ENCODE measurements at places on chromosomes 11 and 22. TPM values are rescaled to one million over a fixed set of nuclear protein-coding genes. Genes with fewer than 3 reads are reported as not detected.

DNA sequence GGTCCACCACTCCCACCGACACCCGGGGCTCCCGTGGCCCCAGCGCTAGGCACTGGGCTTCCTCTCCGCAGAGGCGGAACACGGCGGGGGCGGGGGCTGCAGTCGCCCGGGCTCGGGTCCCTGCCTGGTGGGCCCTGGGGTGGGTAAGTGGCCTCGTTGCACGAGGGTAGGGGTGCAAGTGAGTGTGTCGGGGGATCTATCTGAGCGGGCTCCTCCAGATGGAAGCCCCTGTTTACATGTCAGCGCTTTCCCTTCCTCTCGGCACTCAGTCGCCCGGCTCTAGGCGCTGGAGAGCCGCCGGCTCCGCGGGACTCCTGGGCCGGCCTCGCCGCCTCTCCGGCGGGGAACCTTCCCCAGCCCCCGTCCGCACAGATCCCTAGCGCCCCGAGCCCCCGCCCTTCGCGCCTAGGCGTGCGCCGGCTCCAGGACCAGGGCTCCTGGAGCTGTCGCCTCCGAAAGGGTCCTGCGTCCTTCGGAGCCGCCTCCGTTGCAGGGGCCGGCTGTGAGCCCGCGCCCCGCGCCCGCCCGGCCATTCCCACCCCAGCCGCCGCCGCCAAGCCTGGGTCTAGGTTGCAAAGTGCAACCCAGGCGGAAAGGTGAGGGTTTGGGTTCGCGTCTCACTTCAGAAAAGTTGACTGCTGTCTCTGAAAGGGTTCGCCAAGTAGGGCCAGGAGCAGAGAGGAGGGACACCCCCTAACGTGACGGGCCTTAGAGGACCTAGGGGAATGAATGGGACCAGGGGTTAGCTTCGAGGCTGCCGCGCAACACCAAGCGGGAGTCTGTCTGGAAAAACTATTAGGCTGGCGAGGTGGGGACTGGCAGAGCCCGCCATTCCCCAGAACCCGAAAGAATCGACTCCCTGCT lies 978 bp downstream of the FLI1 start:
- peak; percentile 66 for DNase-seq

GRCh38 chr22:40753114-40753513 lies 66.0 kb downstream of the SLC25A17 start:
- no peak for DNase-seq

DCDC1 gene
- total RNA-seq, result not detected

DNA sequence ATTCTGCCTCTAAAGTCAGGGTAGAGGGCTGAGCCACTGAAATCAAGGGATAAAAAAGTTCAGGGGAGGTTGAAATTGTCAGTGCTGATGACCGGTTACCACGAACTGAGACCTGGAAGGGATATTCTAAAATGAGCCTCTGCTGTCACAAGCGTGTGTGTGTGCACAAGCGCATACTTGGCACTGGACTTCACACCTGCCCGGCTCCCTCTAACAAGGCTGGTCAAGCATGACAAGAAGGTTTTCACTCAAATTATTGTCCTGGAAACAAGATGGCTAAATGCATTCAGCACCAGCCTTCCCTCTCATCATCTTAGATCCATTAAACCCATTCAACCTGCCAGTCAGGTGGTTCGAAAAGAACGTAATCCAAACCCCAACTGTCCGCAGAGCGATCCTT lies 54.8 kb upstream of the CECR2 start:
- no peak for DNase-seq

- no peak for DNase-seq
Measured at GRCh38 chr22:23218867-23219251, 38.5 kb downstream of the BCR start.

GRCh38 chr22:29604076-29604360 lies 585 bp downstream of the NF2 start:
- DNase-seq, result no peak

DNA sequence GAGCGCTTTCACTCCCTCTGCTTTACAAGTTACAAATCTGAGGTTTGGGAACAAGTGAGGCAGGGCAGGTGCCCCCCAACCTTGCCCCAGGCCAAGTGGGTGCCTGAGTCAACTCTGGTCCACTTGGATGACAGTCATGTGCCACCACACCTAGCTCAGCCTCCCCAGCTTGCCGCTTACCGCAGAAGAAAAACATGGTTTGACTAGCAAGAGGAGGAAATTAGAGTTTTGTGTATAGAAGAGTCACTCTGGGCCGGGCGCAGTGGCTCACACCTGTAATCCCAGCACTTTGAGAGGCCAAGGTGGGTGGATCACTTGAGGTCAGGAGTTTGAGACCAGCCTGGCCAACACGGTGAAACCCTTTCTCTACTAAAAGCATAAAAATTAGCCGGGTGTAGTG lies 27.7 kb upstream of the CHKA start:
- DNase-seq, result no peak

DNA sequence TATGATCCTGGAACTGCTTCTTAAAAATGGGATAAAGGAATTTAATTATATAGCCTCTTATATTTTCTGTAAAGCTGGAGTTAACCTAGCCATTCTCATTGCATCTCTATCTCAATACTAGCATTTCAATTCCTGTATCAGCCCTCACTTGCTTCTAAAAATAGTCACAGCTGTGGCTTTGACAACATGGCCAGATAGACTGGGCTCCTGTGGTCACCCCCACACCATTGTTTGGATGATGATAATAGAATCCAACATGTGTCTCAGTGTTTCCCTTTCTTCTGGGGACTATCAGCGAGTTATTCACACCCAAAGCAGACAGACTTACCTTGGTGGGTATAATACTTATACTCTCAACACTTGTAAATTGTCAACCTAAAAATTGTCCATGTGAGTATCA lies 6.9 kb downstream of the VWA5A start:
- no peak for DNase-seq

DNA sequence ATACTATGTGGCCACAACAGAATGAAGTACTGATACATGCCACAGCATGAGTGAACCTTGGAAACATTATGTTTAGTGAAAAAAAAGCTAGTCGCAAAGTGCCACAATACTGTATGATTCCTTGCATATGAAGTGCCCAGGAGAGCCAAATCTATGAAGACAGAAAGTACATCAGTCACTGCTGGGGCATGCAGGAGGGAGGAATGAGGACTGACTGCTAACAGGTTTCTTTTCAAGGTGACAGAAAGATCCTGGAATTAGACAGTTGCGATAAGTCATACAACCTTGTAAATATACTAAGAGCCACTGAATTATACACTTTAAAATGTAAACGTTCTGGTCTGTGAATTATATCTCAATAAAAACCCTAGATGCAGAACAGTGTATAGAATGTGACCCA lies 11.8 kb upstream of the C11orf91 start:
- no peak for DNase-seq

- DNase-seq, result no peak
Measured at GRCh38 chr22:29044657-29045176, 16.9 kb downstream of the C22orf31 start.

- no peak for DNase-seq
Measured at GRCh38 chr11:11579012-11579988, 42.5 kb downstream of the GALNT18 start.

DNA sequence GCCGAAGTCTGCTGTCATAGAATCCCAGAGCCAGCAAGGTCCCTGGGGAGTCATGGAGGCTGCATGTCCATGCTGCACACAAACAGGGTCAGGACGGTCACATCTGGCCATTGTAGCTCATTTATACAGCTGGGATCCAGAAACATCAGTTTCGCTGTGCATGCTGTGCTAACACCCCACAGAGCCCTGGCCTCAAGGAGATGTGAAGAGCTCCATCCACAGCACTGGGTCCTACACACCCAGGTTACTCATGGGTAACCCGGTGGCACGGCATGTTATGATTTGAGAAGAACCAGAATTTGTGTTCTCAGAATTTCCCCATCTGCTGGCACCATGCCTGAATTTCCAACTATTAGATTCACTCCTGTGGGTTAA lies 146.3 kb upstream of the ARHGAP20 start:
- DNase-seq, result no peak

- DNase-seq, result no peak
Measured at GRCh38 chr11:72354356-72355115, 79.8 kb downstream of the CLPB start.

DNA sequence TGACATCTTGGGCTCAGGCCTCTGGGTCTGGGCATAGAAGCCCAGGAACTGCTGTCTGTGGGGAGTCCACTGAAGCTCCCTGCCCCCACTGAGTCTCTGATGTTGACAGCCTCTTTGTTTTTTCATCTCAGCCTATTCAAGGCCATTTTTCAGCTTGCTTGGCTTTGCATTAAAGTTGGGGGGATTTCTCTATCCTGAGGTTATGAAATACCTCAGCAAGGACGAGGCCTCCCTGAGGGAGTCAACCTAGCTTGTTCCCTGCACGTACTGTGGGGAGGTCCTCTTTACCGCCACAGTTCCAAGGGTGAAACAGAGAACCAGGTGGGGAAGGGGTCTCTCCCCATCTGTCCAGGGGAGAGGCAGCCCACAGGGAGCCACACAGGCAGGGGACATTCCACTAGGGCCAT lies 8.4 kb downstream of the KCNQ1OT1 start:
- DNase-seq, result no peak

TRIM29 gene
- total RNA-seq, result not detected

GRCh38 chr11:35507688-35508087 lies 17.7 kb downstream of the PAMR1 start:
- no peak for DNase-seq

- DNase-seq, result no peak
Measured at GRCh38 chr11:74650498-74650897, 58.1 kb downstream of the POLD3 start.

DNA sequence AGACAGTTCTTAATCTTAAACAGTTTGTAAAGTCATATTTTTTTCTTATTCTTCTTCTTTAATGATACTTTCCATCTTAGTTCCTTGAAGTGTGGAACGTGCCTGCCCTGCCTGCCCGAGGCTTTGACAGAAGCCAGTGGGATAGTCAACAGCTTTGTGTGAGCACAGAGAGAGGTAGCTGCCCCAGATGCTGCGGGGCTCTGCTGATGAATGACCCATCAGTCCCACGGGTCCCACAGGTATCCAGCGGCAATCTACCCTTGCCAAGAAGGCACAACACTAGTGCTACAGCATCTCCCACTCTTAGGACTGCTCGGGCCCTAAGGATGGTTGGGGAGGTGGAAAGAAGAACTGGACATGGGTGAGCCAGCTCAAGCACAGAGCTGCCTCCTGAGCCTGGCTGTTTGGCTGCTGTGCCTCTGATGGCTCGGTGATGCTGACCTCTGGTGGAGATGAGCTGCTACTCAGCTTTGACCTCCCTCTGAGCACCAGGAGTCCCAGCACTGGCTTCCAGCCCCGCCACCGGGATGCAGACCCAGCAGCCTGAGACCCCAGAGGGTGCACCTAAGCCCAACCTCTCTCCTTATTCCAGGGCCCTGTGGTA lies 11.8 kb upstream of the APLNR start:
- DNase-seq, result no peak

GRCh38 chr22:50440544-50441249 lies 34.1 kb downstream of the SBF1 start:
- peak; percentile 34 for DNase-seq

GRCh38 chr11:95138448-95138847 lies 48.8 kb downstream of the ENDOD1 start:
- DNase-seq, result no peak

DNA sequence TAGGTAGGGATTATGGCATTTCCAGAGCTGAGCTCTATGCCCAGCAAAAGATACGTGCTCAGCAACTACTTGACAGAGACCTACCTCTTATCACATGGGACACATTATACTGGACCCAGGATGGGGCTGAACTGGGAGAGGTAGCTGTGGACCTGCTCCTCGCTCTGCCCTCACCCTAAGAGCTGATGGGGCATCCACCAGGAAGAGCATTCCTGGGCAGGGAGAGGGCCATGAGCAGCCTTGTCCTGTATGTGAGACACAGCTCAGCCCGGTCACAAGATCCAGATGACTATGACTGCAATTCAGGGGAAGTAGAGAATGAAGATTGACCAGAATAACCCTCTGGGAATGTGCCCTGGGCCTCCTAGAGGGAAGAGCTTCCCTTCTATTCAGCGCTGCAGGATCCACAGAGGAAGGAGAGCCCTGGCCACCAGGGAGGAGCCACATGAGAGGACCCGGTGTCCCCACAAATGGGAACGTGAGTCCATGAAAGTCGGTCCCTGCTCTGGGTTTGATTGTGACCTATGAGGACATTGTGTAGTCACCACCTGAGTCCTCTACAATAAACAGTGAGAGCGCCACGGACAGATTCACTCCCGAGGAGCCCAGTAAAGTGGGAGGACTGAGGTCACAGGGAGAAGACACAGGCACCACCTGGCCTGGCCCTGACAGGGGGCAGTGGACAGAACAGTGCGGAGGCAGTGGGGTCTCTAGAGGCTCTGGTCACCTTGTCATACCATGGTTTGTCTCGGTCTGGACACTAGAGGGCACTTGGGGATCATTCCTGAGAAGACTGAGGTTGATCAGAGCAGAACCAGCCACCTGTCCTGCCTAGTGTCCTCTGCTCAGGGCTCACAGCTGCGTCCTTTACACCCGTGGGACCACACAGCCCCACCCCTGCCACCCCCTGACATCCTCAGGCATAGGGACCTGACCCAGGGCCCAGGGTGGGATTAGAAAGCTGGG lies 99.5 kb downstream of the ZNF280B start:
- no peak for DNase-seq

- DNase-seq, result no peak
Measured at GRCh38 chr11:9028581-9028980, 24.8 kb upstream of the NRIP3 start.

DNA sequence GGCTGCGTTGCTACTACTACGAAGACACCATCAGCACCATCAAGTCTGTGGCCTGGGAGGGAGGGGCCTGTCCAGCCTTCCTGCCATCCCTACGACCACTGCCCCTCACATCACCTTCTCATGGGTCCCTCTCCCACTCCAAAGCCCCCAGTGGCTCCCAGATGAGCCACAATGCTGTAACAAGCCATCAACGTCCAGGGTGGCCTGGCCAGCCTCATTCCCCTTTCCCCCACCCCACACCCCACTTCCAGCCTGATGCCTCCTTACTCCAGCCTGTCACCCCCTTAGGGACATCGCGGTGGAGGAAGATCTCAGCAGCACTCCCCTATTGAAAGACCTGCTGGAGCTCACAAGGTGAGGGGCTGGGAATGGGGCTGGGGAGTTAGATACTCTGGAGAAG lies 14.9 kb downstream of the NCF4 start:
- no peak for DNase-seq

GRCh38 chr22:26672060-26672471 lies 14.7 kb downstream of the MIAT start:
- DNase-seq, result no peak

TIGD3 gene
- total RNA-seq, result 0.97 TPM

OR10A2 gene
- not detected for total RNA-seq

DNA sequence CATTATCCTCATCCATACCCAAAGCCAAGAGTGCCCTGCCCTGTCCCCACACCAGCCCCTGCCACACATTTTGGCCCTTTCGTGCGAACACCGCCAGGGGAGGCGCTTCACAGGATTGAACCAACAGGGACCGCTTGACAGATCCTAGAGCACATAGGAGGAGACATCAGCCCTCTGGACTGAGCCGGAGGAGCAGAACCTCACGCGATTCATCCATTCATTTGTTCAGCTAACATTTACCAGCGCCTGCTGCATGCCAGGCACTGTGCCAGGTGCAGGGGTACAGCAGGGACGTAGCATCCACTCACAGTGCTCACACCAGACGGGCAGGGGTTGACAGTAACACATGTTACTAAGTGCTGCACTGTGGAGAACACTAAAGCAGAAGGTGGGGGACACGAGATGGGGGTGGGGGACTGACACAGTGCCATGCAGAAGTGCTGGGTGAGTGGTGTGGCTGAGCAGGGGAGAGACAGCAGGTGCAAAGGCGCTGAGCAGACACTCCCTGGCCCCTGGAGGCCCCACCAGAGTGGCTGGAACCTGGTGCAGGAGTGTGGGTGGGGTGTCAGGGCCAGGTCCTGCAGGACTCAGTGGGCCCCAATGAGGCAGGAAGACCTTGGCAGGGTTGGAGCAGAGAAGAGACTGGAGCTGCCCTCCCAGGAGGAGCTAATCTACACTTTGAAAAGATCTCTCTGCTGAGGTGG lies 3.4 kb downstream of the GNAZ start:
- DNase-seq, result no peak

Data from activated naive CD8-positive, alpha-beta T cell treated with anti-CD3 and anti-CD28 coated beads, Interleukin-2, amount 10 ng/mL, durations not matched to agents 7 days and 5 days (primary cell).